ENCODE measurements at places on chromosomes 3 and 15.
A peak's percentile ranks its signal among the peaks of the same experiment; 100 is the strongest.

DNA sequence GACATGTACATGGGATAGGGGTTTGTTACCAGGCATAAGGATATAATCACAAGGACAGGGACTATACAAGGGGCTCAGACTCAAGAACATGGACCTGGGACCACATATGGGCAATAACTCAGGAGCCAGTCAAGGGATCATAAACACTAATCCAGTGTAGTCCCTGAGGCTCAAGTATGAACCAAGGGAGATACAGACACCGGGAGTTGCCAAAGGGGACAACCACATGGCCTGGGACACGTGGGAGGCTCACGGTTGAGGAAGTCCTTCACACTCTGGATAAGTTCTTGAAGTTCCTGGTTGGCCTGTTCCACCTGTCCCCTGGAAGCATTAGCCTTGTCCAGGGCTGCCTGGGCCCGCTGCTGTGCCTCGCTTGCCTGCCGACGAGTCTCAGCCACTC, 1.8 kb upstream of the USP19 start:
- DNase-seq: no peak

GRCh38 chr15:70566989-70567388, 196.4 kb downstream of the UACA start:
- no peak for DNase-seq

DNA sequence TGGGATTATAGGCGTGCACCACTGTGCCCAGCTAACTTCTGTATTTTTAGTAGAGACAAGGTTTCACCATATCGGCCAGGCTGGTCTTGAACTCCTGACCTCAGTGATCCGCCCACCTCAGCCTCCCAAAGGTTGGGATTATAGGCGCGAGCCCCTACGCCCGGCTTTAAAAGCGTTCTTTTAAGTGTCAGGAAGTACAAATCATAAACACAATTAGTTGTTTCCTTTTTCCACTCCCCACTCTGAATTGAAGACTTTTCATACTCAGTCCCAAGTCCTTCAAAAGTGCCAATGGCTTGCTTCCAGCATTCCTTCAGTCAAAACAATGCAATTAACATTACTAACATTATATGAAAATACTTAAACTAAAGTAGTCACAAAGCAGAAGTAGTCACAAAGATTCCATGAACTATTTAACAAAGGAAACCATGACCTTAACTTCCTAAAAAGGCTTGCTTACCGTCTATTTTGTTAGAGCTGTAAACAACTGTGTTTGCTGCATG, 8.1 kb downstream of the WDR82 start:
- peak; percentile 11 for DNase-seq

GRCh38 chr15:75661100-75661755, 13.5 kb downstream of the SNX33 start:
- no peak for DNase-seq

DNA sequence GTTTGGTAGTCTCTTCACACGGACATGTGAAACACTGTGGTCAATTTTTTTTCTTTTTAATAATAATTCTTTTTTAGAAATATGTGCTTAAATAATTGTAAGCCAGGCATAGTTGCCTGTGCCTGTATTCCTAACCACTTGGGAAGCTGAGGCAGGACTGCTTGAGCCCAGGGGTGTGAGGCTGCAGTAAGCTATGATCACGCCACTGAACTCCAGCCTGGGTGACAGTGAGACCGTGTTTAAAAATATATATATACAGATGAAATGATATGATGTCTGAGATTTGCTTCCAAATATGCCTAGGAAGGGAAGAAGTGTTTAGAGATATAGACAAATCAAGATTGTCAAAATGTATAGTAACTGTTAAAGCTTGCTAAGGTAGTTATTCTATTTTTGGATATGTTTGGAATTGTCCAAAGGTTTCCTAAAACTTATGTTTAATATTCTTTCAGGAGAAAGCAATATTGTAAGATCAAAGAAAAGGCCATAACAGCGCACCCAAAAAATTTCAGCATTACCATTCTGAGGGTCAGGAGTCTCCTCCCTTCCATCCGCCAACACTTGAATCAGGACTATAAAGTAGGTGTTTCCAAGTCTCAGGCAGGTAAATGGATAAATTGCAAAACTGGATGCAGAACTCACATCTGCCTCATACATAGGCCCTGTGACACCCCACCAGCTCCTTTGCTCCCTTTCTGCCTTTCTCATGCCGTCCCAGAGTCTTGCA, 532 bp upstream of the SELENOT start:
- no peak for DNase-seq

DNA sequence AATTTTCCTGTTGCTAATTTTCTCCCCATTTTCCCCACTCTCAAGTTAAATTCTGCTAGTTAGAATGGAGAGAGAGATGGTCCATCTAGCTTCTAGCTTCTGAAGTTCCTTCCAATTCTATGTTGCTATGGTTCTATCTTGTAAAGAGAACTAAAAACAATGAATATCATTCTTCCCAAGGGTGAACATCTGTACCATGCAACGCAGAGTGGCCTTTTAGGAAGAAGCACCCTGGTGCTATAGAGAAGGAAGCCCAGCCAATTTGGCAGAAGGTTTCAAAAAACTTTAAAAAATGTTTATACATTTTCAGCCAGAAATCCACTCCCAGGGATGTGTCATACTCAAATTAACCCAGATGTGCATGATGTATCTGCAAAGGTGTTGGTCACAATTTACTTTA, 149.1 kb downstream of the SEMA6D start:
- DNase-seq: no peak
